ENCODE measurements at places on chromosomes 12 and 14. TPM values are rescaled to one million over a fixed set of nuclear protein-coding genes. Genes with fewer than 3 reads are reported as not detected.

Gene RHOJ
- total RNA-seq: 1.9 TPM

DNA sequence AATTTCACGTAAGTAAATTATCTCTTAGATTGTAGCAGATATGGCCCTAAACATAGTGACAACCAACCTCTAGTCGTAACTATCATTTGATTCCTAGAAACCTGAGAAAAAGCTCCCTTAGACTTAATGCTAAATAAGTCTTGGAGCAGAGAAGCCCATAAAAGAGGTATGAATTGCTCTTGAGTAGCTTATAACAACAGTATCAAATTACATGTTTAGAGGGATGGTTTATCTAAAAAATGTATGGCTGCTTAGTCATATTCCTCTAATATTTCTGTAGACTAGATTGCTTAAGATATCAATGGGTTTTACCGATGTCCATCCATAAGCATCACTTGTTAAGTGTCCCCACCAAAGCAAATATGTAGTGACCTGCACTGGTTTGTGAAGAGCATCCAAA is 259.7 kb downstream of the NELL2 start:
- H3K4me1 ChIP-seq: no peaks in the 10 kb centered on the region
- no peak overlapping the region for H3K4me3 ChIP-seq
- no peaks in the 10 kb centered on the region for H3K36me3 ChIP-seq
- no peaks in the 10 kb centered on the region for H3K27me3 ChIP-seq
- no peak for DNase-seq

Gene HOXC6
- total RNA-seq: 0.27 TPM

DNA sequence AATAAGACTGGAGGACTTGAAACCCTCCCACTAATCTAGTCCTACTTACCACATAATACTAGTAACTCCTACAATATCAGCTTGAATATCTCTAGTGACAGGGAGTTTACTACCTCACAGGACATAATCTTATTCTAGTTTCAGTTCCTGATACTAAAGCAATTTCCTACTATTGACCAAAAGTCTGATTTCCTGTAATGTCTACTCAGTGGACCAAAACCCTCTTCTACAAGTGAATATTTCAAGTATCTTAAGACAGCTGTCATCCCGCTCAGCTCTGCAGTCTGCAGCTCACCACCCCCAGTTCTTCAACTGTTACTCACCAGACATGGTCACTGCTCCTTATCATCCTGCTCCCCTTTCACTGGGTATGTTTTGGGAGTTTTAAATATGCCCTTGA is 70.8 kb upstream of the TMCC3 start:
- no peak overlapping the region for H3K4me3 ChIP-seq
- no peaks in the 10 kb centered on the region for H3K36me3 ChIP-seq
- DNase-seq: no peak
- peaks cover 2% of the 10 kb centered on the region for H3K27me3 ChIP-seq
- H3K27ac ChIP-seq: no peak overlapping the region

Gene APEX1
- 322 TPM for total RNA-seq

GRCh38 chr14:79740066-79740601 is 471.2 kb downstream of the DIO2 start:
- no peak for DNase-seq
- H3K4me3 ChIP-seq: no peak overlapping the region
- no peak overlapping the region for H3K27ac ChIP-seq

DNA sequence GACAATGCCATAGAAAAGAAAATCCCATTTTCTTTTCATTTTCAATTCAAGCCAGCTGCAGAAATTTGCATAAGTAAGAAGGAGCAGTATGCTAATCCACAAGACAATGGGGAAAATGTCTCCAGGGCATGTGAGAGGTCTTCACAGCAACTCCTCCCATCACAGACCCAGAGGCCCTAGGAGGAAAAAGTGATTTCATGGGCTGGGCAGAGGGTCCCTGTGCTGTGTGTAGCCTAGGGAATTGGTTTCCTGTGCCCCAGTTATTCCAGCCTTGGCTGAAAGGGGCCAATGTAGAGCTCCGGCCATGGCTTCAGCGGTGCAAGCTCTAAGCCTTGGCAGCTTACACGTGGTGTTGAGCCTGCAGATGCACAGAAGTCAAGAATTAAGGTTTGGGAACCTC is 211.4 kb downstream of the CCDC59 start:
- no peaks in the 10 kb centered on the region for H3K4me1 ChIP-seq
- no peak for DNase-seq
- H3K27me3 ChIP-seq: no peaks in the 10 kb centered on the region
- no peaks in the 10 kb centered on the region for H3K36me3 ChIP-seq

- no peaks in the 10 kb centered on the region for H3K27me3 ChIP-seq
- no peaks in the 10 kb centered on the region for H3K36me3 ChIP-seq
- no peak overlapping the region for H3K27ac ChIP-seq
- no peak overlapping the region for H3K4me3 ChIP-seq
- H3K4me1 ChIP-seq: peaks cover 15% of the 10 kb centered on the region
- DNase-seq: no peak
These were observed 647.5 kb downstream of the C12orf50 start for GRCh38 chr12:87381742-87382141.

DNA sequence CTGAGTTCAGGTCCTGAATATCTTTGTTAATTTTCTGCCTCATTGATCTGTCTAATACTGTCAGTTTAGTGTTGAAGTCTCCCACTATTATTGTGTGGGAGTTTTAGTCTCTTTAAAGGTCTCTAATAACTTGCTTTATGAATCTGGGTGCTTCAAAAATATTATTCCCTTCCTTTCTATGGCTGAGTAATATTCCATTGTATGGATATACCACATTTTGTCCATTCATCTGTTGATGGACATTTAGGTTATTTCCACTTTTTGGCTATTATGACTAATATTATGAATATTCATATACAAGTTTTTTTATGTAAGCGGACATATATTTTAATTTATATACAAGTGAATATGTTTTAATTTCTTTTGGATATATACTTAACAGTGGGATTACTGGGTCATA is 82.7 kb downstream of the SDR9C7 start:
- no peaks in the 10 kb centered on the region for H3K4me1 ChIP-seq
- H3K27ac ChIP-seq: no peak overlapping the region
- no peaks in the 10 kb centered on the region for H3K36me3 ChIP-seq

Gene DLST
- total RNA-seq: 97.8 TPM

DNA sequence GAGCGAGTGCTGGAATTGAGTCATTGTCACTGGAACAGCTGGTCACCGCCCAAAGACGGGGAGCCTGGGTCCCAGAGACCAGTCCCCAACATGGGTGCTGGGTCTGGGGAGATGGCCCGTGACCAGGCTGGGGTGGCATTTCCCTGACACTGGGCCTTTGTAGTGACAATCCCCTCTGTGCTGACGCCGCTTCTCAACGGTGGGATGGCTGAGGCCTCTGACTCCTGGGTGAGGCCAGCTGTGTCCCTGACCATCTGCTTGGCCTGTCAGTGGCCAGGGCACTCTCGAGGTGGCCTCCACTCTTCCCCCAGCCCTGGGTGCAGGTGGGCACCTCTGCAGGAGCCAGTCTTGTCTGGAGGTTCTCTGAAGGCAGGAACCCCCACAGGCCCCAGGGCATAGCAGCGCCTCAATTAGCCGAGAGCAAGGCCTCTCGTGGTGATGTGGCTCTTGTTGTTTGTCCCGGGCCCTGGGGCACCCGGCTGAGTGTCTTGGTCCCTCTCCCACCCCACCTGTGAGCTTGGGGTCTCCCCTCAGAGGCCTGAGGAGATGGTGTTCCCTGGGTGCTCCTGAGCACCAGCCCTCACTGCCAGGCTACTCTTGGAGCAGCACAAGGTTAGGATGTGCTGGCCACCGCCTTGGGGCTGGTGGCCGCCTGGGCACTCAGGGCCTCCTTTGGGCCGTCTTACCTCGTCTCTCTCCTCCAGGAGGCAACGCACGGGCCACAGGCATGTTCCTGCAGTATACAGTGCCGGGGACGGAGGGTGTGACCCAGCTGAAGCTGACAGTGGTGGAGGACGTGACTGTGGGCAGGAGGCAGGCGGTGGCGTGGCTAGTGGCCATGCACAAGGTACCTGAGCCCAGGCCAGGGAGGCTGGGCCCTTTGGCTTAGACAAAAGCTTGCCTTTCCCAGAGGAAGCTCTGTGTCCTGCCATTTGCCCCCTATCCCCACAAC is 16.6 kb downstream of the ZFYVE21 start:
- DNase-seq: no peak
- no peaks in the 10 kb centered on the region for H3K27me3 ChIP-seq
- peaks cover 13% of the 10 kb centered on the region for H3K4me1 ChIP-seq
- H3K36me3 ChIP-seq: peaks cover 22% of the 10 kb centered on the region
- no peak overlapping the region for H3K27ac ChIP-seq

- H3K27ac ChIP-seq: no peak overlapping the region
- H3K4me1 ChIP-seq: peaks cover 4% of the 10 kb centered on the region
- no peaks in the 10 kb centered on the region for H3K27me3 ChIP-seq
- H3K4me3 ChIP-seq: no peak overlapping the region
- DNase-seq: no peak
These were observed 130.3 kb upstream of the ARID2 start for GRCh38 chr12:45599196-45599595.

DNA sequence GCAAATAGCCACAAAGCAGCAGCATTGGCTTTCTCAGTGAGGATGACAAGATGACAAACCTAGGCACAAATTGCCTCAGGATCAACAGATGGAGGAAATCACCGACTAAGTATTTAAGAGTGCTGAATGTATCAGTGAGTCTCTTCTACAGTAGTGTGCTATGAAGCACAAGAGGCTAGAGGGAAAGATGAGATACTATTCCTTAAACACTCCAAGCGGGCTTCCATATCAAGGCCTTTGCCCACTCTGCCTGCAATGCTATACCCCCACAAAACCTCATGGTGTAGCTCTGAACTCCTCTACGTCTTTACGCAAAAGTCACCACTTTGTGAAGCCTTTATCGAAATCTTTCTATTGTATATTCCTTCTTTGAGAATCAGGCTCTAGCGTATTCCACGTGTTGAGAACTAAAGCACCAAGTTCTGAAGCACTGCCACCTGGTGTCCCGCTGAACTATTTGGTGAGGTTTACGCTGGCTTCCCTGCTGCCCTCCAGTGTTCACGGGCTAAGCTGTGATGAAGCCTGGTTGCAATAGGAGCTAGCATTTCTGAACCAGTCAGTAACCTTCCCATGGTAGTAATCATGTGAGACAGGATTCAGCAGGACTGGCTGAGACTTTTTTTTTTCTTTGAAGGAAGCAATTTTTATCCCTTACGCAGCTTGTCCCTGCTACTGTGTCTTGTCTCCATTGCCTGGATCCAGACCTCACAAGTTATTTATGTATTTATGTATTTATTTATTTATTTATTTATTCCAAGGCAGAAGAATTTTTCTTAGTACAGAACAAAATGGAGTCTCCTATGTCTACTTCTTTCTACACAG is 426.5 kb upstream of the OR4E1 start:
- H3K36me3 ChIP-seq: no peaks in the 10 kb centered on the region
- no peak overlapping the region for H3K4me3 ChIP-seq
- H3K27me3 ChIP-seq: peaks cover 17% of the 10 kb centered on the region

GRCh38 chr12:45148619-45149018 is 67.3 kb upstream of the ANO6 start:
- no peaks in the 10 kb centered on the region for H3K27me3 ChIP-seq
- H3K27ac ChIP-seq: no peak overlapping the region
- no peak for DNase-seq
- no peaks in the 10 kb centered on the region for H3K36me3 ChIP-seq
- no peak overlapping the region for H3K4me3 ChIP-seq
- no peaks in the 10 kb centered on the region for H3K4me1 ChIP-seq

Gene ZDHHC22
- 0.13 TPM for total RNA-seq

- peak overlapping the region; percentile 61 for H3K4me3 ChIP-seq
- peaks cover 77% of the 10 kb centered on the region for H3K27me3 ChIP-seq
- peaks cover 4% of the 10 kb centered on the region for H3K4me1 ChIP-seq
- no peaks in the 10 kb centered on the region for H3K36me3 ChIP-seq
- no peak overlapping the region for H3K27ac ChIP-seq
These were observed 506 bp downstream of the TMEM132D start for GRCh38 chr12:129903092-129903945.

Gene ALG10B
- total RNA-seq: 10.8 TPM

DNA sequence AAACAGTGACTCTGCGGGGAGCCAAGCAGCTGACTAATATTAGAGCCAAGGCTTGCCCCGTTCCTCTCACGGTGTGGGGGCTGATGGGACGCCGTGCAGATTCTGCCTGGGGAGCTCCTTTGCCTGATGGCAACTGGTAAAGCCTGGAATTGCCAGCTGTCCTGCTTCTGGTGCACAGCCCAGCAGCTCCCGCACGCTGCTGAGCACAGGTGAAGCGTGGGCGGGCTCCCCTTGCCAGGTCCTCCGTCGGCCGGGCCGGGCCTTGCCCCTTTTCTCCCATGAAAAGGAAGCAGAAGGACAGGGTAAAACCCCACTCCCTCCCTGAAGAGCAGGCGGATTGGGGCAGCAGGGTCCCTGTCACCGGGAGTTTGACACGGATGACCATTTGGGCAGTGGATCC is 79.0 kb downstream of the WDR20 start:
- H3K4me3 ChIP-seq: no peak overlapping the region
- peaks cover 4% of the 10 kb centered on the region for H3K36me3 ChIP-seq
- no peak overlapping the region for H3K27ac ChIP-seq
- H3K27me3 ChIP-seq: no peaks in the 10 kb centered on the region
- DNase-seq: no peak

Gene RPL10L
- total RNA-seq: not detected

Gene MGP
- not detected for total RNA-seq

Gene TAS2R9
- total RNA-seq: 0.26 TPM

Gene SLC6A12
- 3.1 TPM for total RNA-seq

Gene WASHC3
- total RNA-seq: 14.5 TPM

GRCh38 chr14:99609245-99610170 is 5.5 kb upstream of the CCDC85C start:
- H3K27ac ChIP-seq: no peak overlapping the region
- peaks cover 14% of the 10 kb centered on the region for H3K27me3 ChIP-seq
- H3K4me1 ChIP-seq: peaks cover 8% of the 10 kb centered on the region
- H3K4me3 ChIP-seq: no peak overlapping the region

- H3K27me3 ChIP-seq: no peaks in the 10 kb centered on the region
- H3K36me3 ChIP-seq: peaks cover 9% of the 10 kb centered on the region
- no peak overlapping the region for H3K27ac ChIP-seq
These were observed 175.1 kb upstream of the SLC38A2 start for GRCh38 chr12:46547421-46548354.

Gene C12orf42
- 0.29 TPM for total RNA-seq

GRCh38 chr14:50040401-50040775 is 76.0 kb downstream of the VCPKMT start:
- DNase-seq: no peak
- no peak overlapping the region for H3K4me3 ChIP-seq
- no peaks in the 10 kb centered on the region for H3K27me3 ChIP-seq
- H3K27ac ChIP-seq: no peak overlapping the region
- peaks cover 2% of the 10 kb centered on the region for H3K4me1 ChIP-seq

DNA sequence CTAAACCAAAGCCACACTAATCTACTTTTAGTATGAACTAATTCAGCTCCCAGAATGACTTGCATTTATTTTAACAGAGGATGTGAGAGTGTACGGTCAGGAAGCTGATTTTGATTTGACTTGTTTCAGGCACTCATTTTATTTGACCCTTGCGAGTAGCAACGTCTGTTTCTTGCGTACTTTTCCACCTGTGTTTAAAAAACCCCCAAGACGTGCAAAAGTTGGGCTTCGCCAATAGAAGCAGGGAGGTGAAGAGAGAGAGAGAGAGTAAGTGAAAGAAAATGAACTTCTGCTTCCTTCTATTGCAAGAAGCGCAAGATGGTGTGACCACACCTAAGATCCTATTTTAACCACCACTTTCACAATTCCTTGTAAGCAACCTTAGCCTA is 6.7 kb upstream of the SLC15A4 start:
- no peak overlapping the region for H3K4me3 ChIP-seq
- DNase-seq: no peak
- no peaks in the 10 kb centered on the region for H3K27me3 ChIP-seq
- peaks cover 2% of the 10 kb centered on the region for H3K36me3 ChIP-seq
- H3K4me1 ChIP-seq: no peaks in the 10 kb centered on the region

Measured in progenitor cell of endocrine pancreas (in vitro differentiated cells).